ENCODE measurements at places on chromosomes 6 and 20. TPM values are rescaled to one million over a fixed set of nuclear protein-coding genes. Genes with fewer than 3 reads are reported as not detected.

PSORS1C1 gene
- total RNA-seq, result not detected

PM20D2 gene
- total RNA-seq, result 1.1 TPM

RAD21L1 gene
- total RNA-seq, result 1.3 TPM

SLC17A2 gene
- not detected for total RNA-seq

EMILIN3 gene
- total RNA-seq, result not detected

PTP4A1 gene
- total RNA-seq, result 62.7 TPM

APOM gene
- total RNA-seq, result 10.1 TPM

SIRPD gene
- not detected for total RNA-seq

PDRG1 gene
- total RNA-seq, result 25.2 TPM

- no peaks in the 10 kb centered on the region for H3K4me1 ChIP-seq
- no peak for DNase-seq
- H3K27ac ChIP-seq, result no peak overlapping the region
- H3K36me3 ChIP-seq, result peaks cover 11% of the 10 kb centered on the region
- no peaks in the 10 kb centered on the region for H3K27me3 ChIP-seq
- H3K4me3 ChIP-seq, result no peak overlapping the region
Observed at GRCh38 chr6:11140056-11140455, 28.5 kb upstream of the ERVFRD-1 start.

DNA sequence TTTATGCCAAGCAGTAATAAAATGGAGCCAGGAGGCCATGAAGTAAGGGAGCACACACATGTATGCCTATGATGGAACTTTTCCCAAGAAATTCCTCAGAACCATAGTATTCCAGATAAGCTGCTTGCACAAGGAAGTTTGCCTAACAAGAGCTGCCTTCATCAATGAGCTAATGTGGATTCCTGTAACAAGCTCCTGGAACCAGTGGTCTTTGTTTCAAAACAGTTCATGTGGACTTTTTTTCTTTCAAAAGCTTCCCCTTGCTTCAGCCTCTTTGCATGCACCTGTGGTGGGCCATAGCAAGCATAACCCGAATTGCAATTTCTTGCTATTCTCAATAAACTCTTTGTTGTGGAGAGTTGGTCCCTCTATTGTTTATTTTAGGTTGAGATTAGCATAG lies 359.6 kb downstream of the UTRN start:
- H3K36me3 ChIP-seq, result no peaks in the 10 kb centered on the region
- no peak overlapping the region for H3K27ac ChIP-seq
- DNase-seq, result no peak
- no peaks in the 10 kb centered on the region for H3K4me1 ChIP-seq

DNA sequence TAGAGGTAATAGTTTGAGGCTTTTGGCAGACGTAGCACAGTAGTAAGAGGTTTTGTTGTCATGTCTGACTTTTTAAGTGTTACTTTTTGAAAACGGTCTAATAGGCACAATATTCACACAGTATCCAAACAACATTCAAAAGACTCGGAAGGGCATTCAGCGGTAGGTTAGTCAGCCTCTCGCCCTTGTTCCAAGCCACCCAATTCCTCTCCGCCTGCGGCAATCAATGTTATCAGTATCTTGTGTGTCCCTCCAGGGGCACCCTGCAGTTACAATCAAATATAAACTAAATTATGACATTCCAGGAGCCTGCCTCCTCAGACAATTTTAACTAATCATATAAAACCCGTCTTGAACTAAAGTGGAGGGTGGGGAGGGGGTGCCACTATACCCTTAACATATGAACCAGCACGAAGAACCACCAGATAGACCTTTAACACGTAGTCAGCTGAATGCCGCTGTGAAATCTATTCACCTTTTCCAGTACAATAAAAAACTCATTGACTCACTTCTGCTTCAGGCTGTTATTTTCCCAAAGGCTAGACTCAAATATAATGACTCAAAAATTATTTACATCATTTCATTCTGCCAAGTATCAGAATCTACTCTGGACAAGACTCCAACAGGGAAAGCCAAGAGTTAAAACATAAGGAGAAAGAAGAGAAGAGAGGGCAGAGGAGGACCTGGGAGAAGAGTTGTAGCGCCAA lies 1.6 kb downstream of the TENT5A start:
- H3K4me1 ChIP-seq, result peaks cover 27% of the 10 kb centered on the region
- no peak overlapping the region for H3K27ac ChIP-seq
- H3K27me3 ChIP-seq, result no peaks in the 10 kb centered on the region
- no peak for DNase-seq
- no peaks in the 10 kb centered on the region for H3K36me3 ChIP-seq

DNA sequence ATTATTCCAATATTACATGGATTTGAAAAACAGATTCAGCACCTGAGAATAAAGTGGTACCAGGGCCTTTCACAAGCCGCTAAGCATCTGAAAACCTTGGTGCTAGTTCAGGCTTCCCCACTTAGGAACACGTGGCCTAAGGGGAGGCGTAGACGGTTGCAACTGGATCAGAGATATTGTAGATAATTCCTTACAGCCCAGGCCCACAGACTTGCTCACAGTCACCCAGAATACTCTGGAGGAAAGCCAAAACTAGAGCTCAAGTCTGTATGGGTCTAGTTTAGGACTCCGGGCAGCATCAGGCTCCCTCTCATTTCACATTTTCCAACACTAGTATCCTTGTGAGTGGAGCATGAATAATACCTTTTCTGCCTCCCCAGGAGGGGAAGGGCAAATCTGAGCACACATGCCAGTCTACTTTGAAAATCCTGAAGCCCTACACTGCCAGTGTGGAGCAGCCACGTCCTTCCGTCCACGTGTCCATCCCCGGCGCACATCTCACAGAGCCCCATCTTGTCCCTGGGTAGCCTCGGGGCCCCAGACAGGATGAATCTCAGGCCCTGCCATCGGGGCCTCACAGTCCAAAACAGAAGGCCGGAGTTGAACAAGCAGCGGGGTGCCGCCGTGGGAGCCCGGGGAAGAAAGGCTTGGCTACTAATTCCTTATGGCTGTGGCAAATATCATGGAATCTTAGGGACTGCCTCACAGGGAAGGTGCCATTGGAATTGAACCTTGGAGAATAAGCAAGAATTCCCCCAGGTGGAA lies 299.3 kb downstream of the NRN1 start:
- H3K4me1 ChIP-seq, result peaks cover 3% of the 10 kb centered on the region
- no peak overlapping the region for H3K27ac ChIP-seq
- DNase-seq, result no peak

DNA sequence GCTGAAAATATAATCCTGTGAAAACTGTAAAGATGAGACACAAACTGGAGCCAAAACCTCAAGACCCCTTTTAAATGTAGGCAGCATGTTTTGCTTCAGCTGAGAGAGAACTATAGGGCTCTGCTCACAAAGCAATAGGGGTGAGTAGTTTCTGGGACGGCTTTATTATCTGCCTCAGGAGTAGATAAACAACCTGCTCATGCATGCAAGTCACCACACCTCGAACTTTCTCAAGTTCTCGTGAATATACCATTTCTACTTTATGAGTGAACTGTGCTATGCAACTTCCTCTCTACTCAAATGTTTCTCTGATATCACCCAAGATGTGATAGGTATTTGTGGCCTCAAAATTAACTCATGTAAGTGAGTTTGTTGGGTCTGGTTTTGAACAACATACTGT lies 7.5 kb upstream of the OOEP start:
- H3K27me3 ChIP-seq, result no peaks in the 10 kb centered on the region
- H3K4me1 ChIP-seq, result peaks cover 5% of the 10 kb centered on the region
- H3K27ac ChIP-seq, result no peak overlapping the region
- no peak overlapping the region for H3K4me3 ChIP-seq

DNA sequence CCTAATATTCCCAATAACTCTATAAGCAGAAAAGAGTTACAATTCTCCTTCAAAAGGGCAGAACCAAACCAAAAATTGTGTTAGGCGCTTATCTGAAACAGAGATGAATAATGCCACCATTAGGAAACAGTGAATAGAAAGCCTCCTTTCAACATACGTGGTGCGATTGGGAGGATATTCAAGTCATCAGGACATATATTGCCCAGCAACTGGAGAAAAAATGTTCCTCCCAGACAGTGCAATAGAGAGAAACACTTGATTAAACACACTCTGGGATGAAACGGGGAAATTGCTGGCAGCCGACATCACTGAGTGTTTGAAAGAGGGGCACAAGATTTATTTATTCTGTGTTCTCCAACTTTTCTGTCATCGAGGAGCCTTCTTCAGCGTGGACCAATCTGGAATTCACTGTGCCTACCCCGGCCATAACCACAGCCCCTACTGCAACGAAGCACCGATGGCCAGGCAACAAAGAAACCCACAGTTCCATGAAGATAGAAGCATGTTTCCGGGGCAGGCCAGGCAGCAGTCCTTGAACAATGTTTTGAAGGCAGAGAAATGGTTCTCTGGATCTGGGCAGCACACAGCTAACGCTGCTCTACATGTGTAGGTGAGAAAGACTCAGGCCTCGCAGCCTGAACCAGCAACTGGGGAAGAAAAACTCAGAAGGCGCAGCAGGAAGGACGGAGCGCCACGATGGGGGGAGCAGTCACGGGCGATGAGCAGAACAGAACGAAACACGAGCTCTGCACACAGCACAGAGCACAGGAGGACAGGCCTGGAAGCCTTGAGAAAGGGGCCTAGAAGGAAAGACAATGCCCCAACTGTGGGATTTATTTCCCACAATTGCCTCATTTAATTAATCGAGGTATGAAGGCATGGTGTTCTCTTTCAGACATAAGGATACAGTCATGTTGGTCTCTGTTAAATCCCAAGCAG lies 234.2 kb upstream of the FOXQ1 start:
- no peaks in the 10 kb centered on the region for H3K4me1 ChIP-seq
- no peaks in the 10 kb centered on the region for H3K36me3 ChIP-seq
- DNase-seq, result no peak
- no peak overlapping the region for H3K4me3 ChIP-seq
- peaks cover 41% of the 10 kb centered on the region for H3K27me3 ChIP-seq
- H3K27ac ChIP-seq, result no peak overlapping the region

DNA sequence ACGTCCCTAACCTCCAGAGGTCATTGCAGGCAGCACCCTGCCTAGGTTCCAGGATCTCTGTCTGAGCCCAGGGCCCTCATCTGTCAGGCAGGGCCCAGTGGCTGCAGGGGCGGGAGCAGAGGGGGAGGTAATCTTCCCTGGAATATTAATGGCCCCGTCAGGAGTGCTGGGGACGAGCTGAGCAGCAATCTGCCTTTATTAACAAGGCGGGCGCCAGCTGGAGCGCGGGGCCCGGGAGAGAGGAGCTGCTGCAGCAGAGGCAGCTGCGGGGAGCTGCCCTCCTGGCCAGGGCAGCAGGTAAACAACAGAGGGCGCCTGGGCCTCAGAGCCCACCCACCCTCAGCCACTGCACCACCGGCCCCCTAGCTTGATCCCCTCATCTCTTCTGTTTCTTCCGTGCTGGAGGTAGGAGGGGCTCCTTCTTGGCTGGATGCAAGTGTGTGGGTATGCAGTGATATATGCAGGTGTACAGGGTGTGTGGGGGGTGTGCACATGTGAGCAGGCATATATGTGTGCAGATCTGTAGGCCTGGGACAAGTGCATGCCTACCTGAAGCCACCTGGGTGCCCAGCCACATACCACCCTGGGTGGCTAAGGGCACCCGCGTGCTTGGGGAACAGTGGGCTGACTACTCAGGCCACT lies 131.8 kb upstream of the MLN start:
- H3K27me3 ChIP-seq, result peaks cover 78% of the 10 kb centered on the region
- H3K36me3 ChIP-seq, result no peaks in the 10 kb centered on the region
- no peak overlapping the region for H3K4me3 ChIP-seq
- no peak overlapping the region for H3K27ac ChIP-seq
- no peak for DNase-seq

GRCh38 chr6:138267971-138268895 lies 49.9 kb upstream of the PBOV1 start:
- H3K4me1 ChIP-seq, result no peaks in the 10 kb centered on the region
- peaks cover 26% of the 10 kb centered on the region for H3K27me3 ChIP-seq

DNA sequence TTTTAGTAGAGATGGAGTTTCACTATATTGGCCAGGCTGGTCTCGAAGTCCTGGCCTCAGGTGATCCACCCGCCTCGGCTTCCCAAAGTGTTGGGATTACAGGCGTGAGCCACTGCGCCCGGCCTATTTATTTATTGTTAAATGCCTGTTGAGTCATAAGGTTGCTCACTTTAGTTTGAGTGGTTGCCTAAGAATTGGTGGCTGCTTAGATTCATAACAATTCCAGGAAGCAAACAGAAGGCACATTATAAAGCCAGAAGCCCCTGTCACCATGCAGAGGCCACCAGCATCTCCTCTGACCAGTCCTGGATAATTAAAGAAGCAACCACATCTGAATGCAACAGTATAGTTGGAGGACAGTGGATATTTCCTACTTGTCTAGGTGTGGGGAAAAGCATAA lies 24.0 kb upstream of the ARMH2 start:
- H3K27me3 ChIP-seq, result peaks cover 13% of the 10 kb centered on the region
- H3K36me3 ChIP-seq, result no peaks in the 10 kb centered on the region
- no peak overlapping the region for H3K27ac ChIP-seq
- no peak overlapping the region for H3K4me3 ChIP-seq

DNA sequence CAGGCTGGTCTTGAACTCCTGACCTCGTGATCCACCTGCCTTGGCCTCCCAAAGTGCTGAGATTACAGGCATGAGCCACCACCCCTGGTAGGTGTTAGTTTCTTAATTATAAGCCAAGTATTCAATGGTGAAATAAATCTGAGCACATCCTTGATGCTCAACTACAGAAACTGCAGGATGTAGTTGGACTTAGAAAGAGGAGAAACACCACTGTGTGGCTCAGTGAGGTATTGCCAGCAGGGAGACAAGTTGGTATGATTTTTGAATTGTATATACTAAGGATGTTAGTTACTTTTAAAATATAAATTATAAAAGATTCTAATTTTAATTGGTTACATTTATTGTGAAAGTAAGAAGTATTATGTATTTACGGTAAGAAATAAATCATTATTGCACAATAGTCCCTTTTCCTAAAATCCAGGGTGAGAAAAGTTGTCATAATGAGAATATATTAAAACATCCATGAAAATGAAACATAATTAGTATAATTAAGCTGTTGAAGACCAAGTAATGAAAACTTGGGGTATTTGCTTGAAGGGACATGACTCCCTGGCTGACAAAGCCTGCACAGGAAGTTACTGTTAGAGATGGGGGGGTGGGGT lies 17.6 kb downstream of the SLC18B1 start:
- DNase-seq, result no peak
- H3K4me1 ChIP-seq, result no peaks in the 10 kb centered on the region
- no peaks in the 10 kb centered on the region for H3K27me3 ChIP-seq
- no peak overlapping the region for H3K4me3 ChIP-seq

GRCh38 chr6:3237761-3238662 lies 10.6 kb upstream of the TUBB2B start:
- H3K27ac ChIP-seq, result no peak overlapping the region
- peak; percentile 62 for DNase-seq
- H3K4me3 ChIP-seq, result no peak overlapping the region
- H3K36me3 ChIP-seq, result no peaks in the 10 kb centered on the region

- H3K4me3 ChIP-seq, result no peak overlapping the region
- DNase-seq, result peak; percentile 50
- H3K4me1 ChIP-seq, result peaks cover 31% of the 10 kb centered on the region
Observed at GRCh38 chr6:11921017-11921438, 91.1 kb upstream of the HIVEP1 start.

DNA sequence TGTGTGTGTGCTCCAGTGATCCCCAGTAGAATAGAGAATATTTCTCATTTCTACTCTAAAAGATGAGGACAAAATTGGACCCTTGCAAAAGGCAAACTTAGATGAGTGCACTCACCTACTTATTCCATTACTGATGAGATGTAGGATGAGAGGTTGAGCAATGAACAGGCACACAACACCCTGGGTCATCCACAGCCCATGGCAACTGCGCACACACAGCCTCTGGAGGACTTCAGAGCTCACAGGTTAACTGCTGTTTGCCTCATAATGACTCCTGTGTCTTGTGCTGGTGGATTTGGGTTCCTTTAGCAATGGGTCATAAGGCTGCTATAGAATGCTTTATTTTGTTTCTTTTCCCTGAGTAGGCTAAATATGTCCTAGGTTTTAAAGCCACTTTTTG lies 103.6 kb upstream of the TNFAIP3 start:
- H3K27me3 ChIP-seq, result no peaks in the 10 kb centered on the region
- no peaks in the 10 kb centered on the region for H3K4me1 ChIP-seq
- no peak overlapping the region for H3K27ac ChIP-seq
- DNase-seq, result no peak

Data from K562 (cell line).